ENCODE measurements at places on chromosomes 1 and 21. TPM values are rescaled to one million over a fixed set of nuclear protein-coding genes. Genes with fewer than 3 reads are reported as not detected.

DNA sequence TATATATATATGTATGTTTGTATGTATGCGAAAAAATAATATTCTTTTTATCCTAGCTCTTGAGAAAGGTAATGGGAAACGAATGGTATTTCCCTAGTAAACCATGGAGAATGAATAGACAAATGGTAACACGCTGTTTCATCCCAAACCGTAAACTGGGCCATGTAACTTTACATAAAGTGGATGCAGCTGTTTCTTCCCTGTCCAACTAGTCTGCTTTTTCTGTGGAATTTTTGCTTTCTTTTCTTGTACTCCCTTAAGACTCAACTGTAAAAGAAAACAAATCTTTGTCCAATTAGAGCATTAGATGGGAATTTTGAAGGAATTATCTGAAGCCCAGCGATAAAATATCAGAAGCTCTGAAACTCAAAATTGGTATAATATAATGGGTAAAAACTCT lies 198.1 kb downstream of the NFIA start:
- DNase-seq, result no peak

- no peak for DNase-seq
These were observed 7.3 kb downstream of the BOLA1 start for GRCh38 chr1:149906570-149907075.

DNA sequence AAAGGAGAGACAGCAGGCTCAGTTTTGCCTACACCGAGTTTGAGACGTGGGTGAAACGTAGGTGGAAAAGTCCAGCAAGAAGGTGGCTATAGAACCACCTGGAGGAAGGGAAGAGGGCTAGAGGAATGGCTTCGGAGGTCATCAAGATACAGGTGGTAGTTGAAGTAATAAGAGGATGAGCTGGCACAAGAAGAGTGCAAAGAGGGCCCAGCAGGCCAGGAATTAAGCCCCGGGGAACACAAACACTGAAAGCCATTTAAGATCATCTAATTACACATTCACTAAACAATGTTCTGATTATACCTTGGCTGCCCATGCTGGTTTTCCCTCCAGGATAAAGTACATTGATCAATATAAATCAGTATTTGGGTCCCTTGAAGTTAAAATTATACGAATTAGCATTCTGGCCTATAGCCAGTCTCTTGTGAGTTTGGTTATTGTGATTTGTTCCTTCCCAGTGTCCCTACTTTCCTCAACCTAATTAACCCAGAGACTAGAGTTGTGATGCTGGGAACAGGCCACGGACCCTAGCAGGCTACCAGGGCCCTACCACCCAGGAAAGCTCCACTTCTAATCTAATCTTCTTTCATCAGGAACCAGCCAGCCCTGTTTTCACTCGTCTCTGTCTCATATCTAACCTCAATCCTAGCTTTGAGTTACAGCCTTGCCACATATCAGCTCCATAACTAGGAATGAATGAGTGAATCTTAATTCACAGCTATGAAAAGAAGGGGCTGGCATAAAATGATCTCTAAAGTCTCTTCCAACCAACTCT lies 26.4 kb upstream of the PPP1R15B start:
- no peak for DNase-seq

KRTAP19-1 gene
- total RNA-seq, result not detected

DAB1 gene
- 3.8 TPM for total RNA-seq
